ENCODE measurements at places on chromosomes 1 and 21.
A peak's percentile ranks its signal among the peaks of the same experiment; 100 is the strongest.

DNA sequence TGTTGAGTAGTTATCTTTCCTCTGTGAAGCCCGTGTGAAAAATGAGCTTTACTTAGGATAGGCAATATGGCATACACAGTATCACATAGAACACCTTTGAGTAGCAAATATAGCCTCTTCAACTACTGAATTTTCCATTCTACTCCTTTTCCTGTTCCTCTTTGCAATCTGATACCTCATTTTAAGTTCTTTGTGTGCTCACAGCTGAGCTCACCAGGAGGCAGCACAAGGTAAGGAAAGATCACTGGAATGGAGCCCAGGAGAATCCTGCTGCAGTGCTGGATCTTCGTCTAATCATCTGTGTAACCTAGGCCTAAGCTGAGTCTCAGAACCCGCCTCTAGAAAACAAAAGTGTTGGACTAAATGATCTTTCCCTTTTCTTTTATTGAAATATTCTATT is 171.0 kb downstream of the LRRC40 start:
- no peak overlapping the region for H3K4me3 ChIP-seq
- no peaks in the 10 kb centered on the region for H3K27me3 ChIP-seq
- no peak for DNase-seq

- no peaks in the 10 kb centered on the region for H3K36me3 ChIP-seq
- H3K4me3 ChIP-seq = no peak overlapping the region
Measured at GRCh38 chr1:206710460-206710823, 25.7 kb downstream of the MAPKAPK2 start.

DNA sequence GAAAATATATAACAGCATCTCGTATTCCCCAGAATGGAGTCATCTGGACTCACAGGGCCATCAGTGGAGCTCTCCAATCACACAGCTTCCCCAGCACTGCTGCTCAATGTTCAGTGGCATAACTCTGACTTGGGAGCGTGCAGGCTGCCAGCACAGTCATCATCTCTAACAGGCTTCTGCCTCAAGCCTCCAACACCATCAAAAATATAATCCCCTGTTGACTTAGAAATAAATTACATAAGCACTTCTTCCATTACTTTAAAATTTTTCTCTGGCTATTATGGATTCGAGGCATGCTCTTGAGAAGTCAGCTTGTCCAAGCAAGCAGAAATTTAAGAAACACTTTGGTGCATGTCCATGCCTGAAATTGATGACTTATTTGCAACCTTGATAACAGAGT is 6.2 kb downstream of the DUSP23 start:
- H3K27ac ChIP-seq = no peak overlapping the region
- no peak overlapping the region for H3K4me3 ChIP-seq
- H3K4me1 ChIP-seq = peaks cover 2% of the 10 kb centered on the region
- no peaks in the 10 kb centered on the region for H3K36me3 ChIP-seq

DNA sequence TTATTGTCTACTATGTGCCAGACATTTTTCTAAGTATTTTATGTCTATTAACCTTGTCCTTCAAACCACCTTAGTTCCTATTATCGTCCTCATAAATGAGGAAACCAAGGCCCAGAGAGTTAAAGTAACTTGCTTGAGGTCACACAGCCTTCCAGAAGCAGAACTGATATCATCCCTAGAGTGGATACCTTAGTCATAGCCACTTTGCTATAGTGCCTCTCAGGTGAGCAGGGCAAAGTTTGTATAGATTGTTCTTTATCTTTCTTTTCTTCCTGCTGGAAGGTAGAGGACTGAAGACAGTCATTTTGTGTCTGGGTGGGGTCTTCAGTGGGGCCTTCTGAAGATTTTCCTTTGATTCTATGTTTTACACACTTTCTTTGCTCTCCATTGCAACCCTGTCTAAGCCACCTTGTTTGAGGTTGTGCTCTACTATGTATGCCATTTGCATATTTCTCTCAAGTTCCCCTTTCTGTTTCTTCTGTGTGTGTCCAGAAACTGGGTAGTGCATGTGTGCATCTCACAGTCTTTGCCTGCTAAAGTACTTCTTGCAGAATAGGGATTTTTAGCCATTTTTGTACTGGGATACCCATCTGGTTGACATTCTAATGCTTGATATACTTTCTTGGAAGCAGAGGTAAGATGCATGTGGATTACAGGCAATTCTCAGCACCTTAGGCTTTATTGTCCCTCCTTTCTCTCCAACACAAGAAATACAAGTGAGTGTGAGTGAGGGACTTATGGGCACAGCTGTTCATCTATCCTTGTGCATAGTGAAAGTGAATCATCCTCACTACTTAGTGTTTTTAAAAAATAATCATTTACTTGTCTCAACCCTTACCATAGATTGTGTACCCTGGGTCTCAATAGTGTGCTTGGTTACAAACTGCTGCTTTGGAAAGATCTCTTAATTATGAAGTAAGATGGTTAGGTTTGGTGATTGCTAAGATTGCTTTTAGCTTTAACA is 207.6 kb upstream of the HMCN1 start:
- H3K27ac ChIP-seq = no peak overlapping the region
- H3K36me3 ChIP-seq = no peaks in the 10 kb centered on the region

GRCh38 chr1:31866450-31867032 is 50.7 kb upstream of the SPOCD1 start:
- no peaks in the 10 kb centered on the region for H3K36me3 ChIP-seq
- no peak for DNase-seq
- no peaks in the 10 kb centered on the region for H3K4me1 ChIP-seq
- no peaks in the 10 kb centered on the region for H3K27me3 ChIP-seq
- H3K4me3 ChIP-seq = no peak overlapping the region

GRCh38 chr21:36075953-36076352 is 6.1 kb downstream of the CBR1 start:
- H3K4me3 ChIP-seq = no peak overlapping the region
- no peak for DNase-seq
- peaks cover 17% of the 10 kb centered on the region for H3K36me3 ChIP-seq
- H3K27me3 ChIP-seq = no peaks in the 10 kb centered on the region
- H3K27ac ChIP-seq = no peak overlapping the region

DNA sequence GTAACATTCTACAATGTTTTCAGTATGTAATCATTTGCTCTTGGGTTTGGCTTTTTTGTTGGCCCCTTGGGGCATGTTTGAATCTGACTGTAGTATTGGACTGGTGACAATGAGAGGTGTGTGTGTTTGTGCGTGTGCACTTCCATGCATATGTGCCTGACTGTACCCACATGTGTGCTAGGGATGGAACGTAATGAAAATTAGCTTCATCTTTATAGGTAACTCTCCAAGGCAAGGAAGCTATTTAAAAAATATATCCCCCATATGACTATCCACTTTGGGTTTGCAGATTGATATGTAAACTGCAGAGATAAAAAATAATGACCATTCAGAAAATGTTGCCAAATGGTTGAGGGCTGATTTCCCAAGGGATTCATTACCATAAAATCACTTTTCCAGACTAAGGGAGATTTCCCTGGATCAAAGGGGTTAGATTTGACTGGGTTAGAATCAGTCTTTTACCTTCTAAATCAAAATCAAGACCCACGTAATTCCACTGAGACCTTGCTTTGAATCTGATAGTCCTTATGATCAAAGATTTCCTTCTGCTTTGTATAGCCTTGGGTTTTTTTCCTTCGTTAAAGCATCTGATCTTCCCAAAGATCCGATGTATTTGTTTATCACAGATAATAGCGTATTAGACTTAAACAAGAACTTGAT is 189.7 kb downstream of the CENPF start:
- H3K27ac ChIP-seq = no peak overlapping the region
- no peaks in the 10 kb centered on the region for H3K27me3 ChIP-seq
- H3K4me3 ChIP-seq = no peak overlapping the region
- no peak for DNase-seq
- no peaks in the 10 kb centered on the region for H3K36me3 ChIP-seq

DNA sequence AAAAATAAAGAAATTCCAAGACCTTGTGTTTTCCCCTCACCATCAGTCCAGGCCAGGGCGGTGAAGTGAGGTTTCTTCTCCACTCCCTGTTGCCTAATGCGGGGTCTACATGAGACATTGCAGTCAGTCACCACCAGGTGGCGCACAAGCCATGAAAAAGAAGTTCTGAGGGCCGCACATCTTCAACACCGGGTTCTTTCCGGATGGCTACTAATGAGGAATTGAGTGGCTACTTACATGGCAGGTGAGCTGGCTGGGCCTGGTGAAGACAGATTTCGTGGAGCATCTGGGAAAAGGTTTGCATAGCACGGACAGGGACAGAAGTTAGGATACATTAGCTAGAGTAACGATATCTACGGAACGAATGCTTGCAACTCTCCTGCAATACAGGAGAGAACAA is 15.8 kb upstream of the S100A11 start:
- H3K4me1 ChIP-seq = peaks cover 13% of the 10 kb centered on the region
- H3K27ac ChIP-seq = no peak overlapping the region
- H3K4me3 ChIP-seq = no peak overlapping the region

DNA sequence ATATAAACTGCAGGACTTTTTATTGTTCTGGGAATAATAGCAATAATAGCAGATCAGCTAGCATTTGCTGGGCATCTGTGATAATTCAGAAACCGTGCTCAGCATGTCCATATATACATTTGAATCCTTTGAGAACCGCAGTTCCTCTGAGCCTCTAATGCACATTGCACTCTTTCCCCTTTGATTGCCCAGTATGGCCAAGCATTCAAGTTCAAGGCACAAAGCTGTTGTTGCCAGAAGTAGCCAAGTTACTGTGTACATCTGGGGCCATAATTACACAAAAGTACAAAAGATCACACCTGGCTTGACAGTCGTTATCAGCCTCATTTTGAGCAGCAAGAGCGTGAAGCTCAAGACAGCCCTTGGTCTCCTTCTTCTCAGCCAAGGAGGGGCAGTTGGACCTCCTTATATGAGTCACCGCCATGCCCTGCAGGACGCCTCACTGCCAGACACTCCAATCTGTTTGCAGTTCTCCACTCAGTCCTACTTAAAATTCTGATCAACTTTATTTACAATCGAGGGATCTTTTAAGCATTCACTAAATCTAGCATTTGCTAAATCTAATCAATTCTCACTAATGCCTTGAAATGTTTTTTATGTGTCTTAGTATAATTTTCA is 216.0 kb downstream of the SLC35F3 start:
- H3K27me3 ChIP-seq = no peaks in the 10 kb centered on the region
- no peak for DNase-seq
- H3K4me3 ChIP-seq = no peak overlapping the region
- no peaks in the 10 kb centered on the region for H3K36me3 ChIP-seq
- H3K27ac ChIP-seq = no peak overlapping the region

- no peaks in the 10 kb centered on the region for H3K36me3 ChIP-seq
- no peak for DNase-seq
- H3K27ac ChIP-seq = no peak overlapping the region
- no peaks in the 10 kb centered on the region for H3K27me3 ChIP-seq
- peaks cover 12% of the 10 kb centered on the region for H3K4me1 ChIP-seq
Measured at GRCh38 chr1:232368821-232369321, 261.1 kb downstream of the SIPA1L2 start.

DNA sequence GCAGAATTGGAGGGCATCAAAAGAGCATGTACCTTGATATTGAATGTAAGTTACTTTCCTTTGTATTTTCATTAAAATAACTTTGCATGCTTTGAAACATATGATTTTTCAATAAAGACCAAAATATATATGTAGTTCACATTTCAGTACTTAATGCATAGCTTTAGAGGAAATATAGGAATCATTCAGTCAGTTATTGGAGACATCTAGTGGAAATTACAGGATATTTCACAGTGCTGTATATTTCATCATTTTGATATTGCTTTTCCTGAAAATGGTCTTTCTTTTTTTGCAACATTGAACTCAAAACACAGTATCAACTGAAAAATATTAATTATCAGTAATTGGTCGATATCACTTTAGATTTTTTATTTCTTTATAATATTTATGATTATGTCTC is 375.8 kb downstream of the NCAM2 start:
- no peak overlapping the region for H3K4me3 ChIP-seq
- no peaks in the 10 kb centered on the region for H3K4me1 ChIP-seq
- no peaks in the 10 kb centered on the region for H3K36me3 ChIP-seq
- no peaks in the 10 kb centered on the region for H3K27me3 ChIP-seq
- DNase-seq = no peak

GRCh38 chr1:33339413-33339812 is 18.5 kb upstream of the A3GALT2 start:
- no peaks in the 10 kb centered on the region for H3K4me1 ChIP-seq
- peaks cover 27% of the 10 kb centered on the region for H3K36me3 ChIP-seq
- peak overlapping the region; percentile 99 for H3K27ac ChIP-seq
- peak; percentile 83 for DNase-seq
- H3K4me3 ChIP-seq = peak overlapping the region; percentile 22

- no peaks in the 10 kb centered on the region for H3K4me1 ChIP-seq
- no peak overlapping the region for H3K4me3 ChIP-seq
- DNase-seq = no peak
- H3K27me3 ChIP-seq = no peaks in the 10 kb centered on the region
- no peak overlapping the region for H3K27ac ChIP-seq
- peaks cover 60% of the 10 kb centered on the region for H3K36me3 ChIP-seq
Measured at GRCh38 chr1:21749109-21749508, 33.8 kb downstream of the USP48 start.

- H3K4me3 ChIP-seq = no peak overlapping the region
- no peak for DNase-seq
- H3K36me3 ChIP-seq = no peaks in the 10 kb centered on the region
- H3K27ac ChIP-seq = no peak overlapping the region
- no peaks in the 10 kb centered on the region for H3K27me3 ChIP-seq
Measured at GRCh38 chr1:244173769-244174168, 122.7 kb downstream of the ZBTB18 start.

GRCh38 chr1:8597455-8597854 is 220.0 kb downstream of the RERE start:
- DNase-seq = no peak
- peaks cover 51% of the 10 kb centered on the region for H3K4me1 ChIP-seq
- H3K4me3 ChIP-seq = no peak overlapping the region
- no peaks in the 10 kb centered on the region for H3K36me3 ChIP-seq
- H3K27me3 ChIP-seq = no peaks in the 10 kb centered on the region
- peak overlapping the region; percentile 75 for H3K27ac ChIP-seq

DNA sequence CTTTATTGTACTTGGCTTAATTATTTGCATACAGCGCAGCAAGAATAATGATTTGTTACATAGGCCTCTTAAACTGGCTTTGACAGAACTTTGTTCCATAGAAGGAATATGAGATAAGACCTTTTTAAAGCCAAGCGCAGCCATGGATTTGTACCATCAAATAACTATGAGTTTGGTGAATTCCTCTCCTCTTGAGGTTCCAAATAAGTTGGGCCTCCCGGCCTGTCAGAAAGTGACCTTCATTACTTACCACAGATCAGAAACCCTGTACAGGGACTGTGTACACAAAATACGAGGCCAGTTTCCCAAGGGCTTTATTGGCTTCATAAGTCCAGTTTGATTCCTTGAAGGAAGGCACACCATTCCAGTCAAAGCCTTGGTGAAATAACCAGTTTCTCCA is 21.8 kb upstream of the HSD3B1 start:
- no peak for DNase-seq
- no peaks in the 10 kb centered on the region for H3K4me1 ChIP-seq
- no peaks in the 10 kb centered on the region for H3K27me3 ChIP-seq
- no peak overlapping the region for H3K27ac ChIP-seq
- no peaks in the 10 kb centered on the region for H3K36me3 ChIP-seq
- no peak overlapping the region for H3K4me3 ChIP-seq

GRCh38 chr1:203117611-203118575 is 9.6 kb upstream of the ADORA1 start:
- H3K27me3 ChIP-seq = no peaks in the 10 kb centered on the region
- H3K4me1 ChIP-seq = no peaks in the 10 kb centered on the region
- no peaks in the 10 kb centered on the region for H3K36me3 ChIP-seq
- no peak overlapping the region for H3K4me3 ChIP-seq
- H3K27ac ChIP-seq = no peak overlapping the region
- DNase-seq = peak; percentile 64
